ENCODE measurements at places on chromosomes 6 and 20.

DNA sequence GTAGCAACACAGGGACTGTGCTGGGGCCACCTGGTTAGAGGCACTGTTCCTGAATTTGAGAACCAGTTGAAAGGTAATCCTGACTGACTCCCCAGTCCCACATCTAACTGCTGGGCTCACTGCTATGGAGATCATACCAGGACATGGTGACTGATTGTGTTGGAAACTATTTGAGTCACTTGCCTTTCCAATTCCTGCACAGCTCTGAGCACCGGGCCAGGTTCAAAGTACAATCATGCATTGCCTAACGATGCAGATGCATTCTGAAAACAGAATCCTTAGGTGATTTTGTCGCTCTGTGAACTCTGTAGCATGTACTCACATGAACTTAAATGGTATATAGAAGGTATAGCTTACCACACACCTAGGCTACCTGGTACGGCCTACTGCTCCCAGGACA lies 215.3 kb downstream of the BMP7 start:
- no peak for DNase-seq

DNA sequence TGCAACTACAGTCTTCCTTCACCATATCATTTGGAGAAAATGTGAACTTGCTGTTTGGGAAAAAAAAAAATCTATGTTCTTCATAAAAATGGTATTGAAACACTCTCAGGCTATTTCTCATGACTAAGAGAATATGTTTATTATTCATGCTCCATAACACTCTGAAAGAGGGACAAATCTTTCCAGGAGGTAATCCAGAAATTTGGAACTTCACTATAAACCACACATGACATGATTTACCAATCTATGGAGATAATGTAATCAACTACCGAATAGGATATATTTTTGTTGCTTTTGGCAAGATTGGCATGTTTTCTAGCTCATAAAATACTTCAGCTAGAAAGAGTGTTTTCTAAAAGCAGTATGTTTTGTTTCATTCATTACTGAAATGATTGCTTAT lies 56.3 kb downstream of the THEMIS start:
- DNase-seq: no peak

- no peak for DNase-seq
These were observed 29.2 kb downstream of the CCDC170 start for GRCh38 chr6:151523034-151523433.

- DNase-seq: no peak
These were observed 17.9 kb upstream of the HLA-C start for GRCh38 chr6:31289788-31290187.

DNA sequence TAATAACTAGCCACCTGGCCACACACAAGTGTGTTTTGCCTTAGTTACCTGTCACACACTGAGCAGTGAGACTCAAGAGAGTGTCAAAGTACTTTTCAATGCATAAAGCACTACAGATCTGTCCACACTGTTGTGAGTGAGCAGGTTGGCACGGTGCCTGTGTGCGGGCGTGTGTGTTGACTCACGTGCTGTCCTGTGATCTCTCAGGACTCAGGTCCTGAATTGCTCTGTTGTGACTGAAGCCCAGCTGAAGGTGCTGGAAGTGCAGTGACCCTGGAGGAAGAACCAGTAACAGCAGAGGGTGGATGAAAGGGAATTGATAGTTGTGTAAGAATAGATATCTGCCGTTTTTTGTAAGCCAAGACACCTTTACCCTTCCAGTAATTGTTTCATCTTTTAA lies 18.3 kb downstream of the SLC16A10 start:
- peak; percentile 72 for DNase-seq

- no peak for DNase-seq
These were observed at the start of gene HDGFL1 for GRCh38 chr6:22569281-22570184. Gene HDGFL1 (plus strand): TSS chr6:22569566. CDS start chr6:22569576, 10 bp downstream.

Data from Calu3 (cell line).